ENCODE measurements at places on chromosomes 6 and 20. TPM values are rescaled to one million over a fixed set of nuclear protein-coding genes. Genes with fewer than 3 reads are reported as not detected.

DNA sequence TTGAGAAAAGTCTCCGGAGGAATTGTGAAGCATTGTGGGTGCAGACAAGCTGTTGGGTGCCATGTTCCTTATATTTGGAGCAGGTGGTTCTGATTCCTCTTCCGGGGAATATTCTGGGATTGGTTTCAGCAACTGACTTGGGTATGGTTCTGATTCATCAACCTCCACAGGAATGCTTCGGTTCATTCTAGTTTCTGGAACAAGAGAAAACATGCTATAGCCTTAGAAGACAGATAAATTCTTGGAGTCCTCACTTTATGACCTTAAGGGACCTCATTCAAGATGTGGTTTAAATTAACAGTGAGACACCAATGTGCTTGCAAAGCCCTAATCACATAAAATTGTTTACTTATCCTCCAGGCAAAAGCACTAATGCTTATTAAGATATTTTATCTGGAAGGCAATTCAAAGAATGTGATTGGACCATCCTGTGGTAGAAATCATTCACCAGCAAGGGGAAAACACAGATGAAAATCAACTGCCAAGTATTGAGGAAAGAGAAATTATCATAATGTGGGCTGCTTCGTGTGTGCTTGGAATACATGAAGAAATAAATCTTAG is 13.7 kb downstream of the TRAF3IP2 start:
- no peak for DNase-seq

DNA sequence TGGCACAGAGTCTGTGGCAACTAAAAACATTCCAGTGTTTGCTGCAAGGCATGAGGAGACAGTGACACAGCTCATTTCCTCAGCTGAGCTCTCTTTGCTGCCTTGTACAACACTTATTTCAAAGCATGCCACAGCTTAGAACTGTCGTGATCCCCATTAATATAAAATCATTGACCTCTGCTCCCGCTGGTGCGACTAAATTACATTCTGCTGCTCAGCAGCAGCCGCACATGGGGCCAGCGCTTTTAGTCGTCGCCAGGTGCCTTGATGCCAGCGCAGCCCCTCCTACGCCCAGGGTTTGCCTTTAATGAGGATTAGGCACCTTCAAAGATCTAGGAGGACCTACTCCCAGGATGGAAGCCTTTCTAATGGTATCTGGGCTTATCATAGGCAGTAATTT is 717.9 kb upstream of the POU3F2 start:
- DNase-seq = no peak

- no peak for DNase-seq
Measured at GRCh38 chr6:142942805-142943227, 2.2 kb downstream of the HIVEP2 start.

GRCh38 chr6:1739680-1740079 is 130.0 kb downstream of the FOXC1 start:
- no peak for DNase-seq

- DNase-seq = no peak
Measured at GRCh38 chr20:13312300-13312699, 91.2 kb downstream of the ISM1 start.

DNA sequence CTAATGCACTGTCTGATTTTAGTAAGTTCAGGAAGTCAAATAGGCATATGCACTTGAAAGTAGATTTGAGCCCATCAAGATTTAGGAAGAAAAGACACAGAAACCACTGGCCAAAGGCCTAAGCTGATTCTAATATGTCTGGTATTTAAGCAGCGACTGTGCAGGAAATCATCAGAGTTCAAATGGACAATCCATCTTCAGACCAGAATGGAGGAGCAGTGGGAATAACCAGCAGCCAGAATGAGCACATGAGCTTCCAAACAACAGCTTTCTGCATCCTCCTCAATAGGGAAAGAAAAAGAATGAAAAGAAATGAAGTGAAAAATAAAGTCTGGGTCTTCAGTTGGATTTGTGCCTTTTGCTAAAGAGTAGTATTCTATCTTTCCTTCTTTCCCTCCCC is 50.6 kb downstream of the SOD2 start:
- no peak for DNase-seq

Gene SYCP2
- polyA plus RNA-seq = 0.42 TPM

Gene SPATS1
- not detected for polyA plus RNA-seq

Gene HLA-DQA1
- 5.9 TPM for polyA plus RNA-seq

Gene DAAM2
- polyA plus RNA-seq = 7.0 TPM

Gene GPX5
- polyA plus RNA-seq = not detected

Gene FKBP1C
- polyA plus RNA-seq = 2.6 TPM

Gene TMEM151B
- not detected for polyA plus RNA-seq

Measured in psoas muscle (tissue), 8 donors.